ENCODE measurements at places on chromosomes 13 and 19.

DNA sequence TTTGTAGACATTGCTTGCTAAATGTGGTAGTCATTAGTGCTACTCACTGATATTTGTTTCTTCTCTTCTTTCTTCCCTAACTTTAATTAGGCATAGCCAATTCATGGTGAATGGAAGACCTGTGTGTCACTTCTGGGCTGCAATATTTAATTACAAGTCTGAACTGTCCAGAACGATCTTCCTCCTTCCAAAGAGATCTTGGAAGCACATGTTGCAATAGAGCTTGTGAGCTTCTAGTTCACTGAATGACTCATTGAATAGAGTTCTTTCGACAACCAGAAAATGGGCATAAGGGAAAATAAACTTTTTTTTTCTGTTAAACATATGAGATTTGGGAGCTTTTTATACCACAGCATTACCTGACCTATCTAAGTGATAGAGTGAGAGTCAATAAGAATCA is 1264.6 kb downstream of the PCDH9 start:
- no peak for DNase-seq

GRCh38 chr13:67878376-67878775 is 648.2 kb upstream of the PCDH9 start:
- DNase-seq, result no peak

GRCh38 chr19:48509467-48510194 is 2.0 kb downstream of the LMTK3 start:
- DNase-seq, result no peak

DNA sequence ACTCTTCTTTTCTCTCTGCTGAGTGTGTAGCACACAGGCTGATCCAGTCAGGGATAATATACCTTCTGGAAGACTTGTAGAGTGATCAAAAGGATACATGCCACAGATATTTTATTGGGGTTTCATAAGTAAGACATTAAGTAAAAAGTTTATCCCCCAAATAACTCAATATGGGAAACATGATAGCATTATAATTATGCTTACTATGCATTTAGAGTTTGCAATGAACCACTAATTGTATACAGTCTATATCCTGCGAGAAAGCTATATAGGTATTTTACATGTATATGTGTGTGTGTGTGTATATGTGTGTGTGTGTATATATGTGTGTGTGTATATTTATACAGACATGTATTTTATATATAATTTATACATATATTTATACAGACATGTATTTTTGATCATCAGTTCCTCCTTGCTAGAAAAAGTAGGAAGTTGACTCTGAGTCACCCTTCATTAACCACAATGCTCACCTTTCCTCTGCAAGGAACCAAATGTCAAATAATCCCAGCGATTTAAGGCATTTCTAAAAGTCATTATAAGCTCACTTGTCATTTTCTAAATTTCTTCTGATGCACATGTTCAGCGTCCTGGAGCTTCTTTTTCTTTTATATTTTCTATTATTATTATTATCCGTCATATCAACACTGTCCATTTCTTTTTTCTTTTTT is 312.5 kb upstream of the OBI1 start:
- no peak for DNase-seq

GRCh38 chr13:44104969-44105368 is 225.3 kb downstream of the LACC1 start:
- DNase-seq, result no peak
